Hippocampal formation (tissue), 2 donors: ENCODE measurements at places on chromosomes 6 and 20.

- no peak for DNase-seq
These were observed 53.0 kb downstream of the SASH1 start for GRCh38 chr6:148395583-148396101.

DNA sequence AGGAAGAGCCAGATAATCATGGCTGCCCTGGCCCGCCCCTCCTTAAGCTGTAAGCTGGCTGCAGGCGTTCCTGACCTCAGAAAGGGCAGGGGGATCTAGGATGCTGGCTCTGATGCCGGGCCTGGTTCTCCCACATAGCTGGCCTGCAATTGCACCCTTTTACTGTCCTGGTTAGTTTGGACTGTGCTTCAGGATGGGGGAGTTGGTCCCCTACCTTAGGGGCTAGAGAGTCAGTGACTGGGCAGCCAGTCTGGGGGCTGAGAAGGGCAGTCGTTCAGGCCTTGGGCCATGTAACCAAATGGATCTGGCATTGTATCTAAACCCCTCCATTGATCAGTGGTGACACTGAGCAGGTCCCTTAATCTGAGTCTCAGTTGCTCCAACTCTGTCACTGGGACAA, 40.7 kb downstream of the TGM3 start:
- DNase-seq = no peak

DNA sequence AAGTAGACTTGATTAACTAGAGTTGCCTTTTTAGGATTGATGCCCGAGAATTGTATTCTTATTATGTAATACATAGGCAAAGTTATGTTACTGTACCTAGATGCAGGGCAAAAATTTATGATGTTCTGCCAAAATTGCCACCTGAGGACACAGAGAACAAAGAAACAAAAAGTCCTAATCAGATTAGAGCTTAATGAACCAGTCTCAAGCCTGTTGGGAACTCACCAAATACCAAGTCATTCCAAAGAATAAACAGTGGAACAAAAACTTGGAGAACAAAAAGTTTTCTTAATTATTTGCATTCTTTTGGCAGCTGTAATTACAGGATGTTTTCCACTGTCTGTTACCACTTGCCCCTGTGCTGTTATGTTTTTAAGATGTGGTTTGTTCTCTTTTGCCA, 154.7 kb upstream of the SGK1 start:
- DNase-seq = no peak

GRCh38 chr20:14830466-14830865, 493.1 kb upstream of the FLRT3 start:
- no peak for DNase-seq

DNA sequence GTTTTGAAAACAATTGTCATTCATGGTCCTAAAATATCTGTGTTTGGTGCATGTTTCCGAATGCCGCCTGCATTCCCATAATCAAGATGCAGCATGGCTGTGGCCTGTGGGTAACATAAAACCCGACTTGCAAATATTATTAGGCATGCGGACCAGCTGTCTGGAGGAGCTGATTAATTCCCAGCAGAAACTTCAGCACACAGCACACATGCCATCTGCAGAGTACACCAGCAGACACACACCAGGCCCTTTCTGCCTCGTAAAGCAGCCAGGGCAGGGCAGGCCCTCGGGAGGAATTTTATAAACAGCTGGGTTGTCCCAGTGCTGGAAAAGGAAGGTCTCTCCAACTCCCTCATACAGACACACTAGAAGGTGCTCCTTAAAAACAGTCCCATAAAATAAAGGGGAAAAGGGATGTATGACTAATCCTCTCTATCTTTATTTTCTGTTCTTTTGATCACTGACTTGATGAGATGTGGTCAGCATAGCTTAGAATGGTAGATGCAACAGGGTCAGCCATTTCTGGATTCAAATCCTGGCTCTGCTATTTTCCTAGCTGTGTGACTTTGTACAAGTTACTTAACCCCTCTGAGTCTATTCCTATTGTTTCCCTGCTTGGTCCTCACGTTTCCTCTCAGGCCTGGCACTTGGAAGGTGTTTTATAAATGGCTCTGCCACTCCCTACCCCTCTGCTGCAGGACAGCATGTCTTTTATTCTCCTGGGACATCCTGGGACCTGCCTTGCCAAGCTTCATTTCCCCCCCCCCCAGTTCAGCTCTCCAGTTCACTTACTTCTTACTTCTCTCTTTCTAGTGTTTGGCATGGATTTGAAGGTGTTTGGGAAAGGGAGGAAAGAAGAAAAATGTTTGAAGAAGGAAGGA, 85.9 kb upstream of the TRAF3IP2 start:
- no peak for DNase-seq

DNA sequence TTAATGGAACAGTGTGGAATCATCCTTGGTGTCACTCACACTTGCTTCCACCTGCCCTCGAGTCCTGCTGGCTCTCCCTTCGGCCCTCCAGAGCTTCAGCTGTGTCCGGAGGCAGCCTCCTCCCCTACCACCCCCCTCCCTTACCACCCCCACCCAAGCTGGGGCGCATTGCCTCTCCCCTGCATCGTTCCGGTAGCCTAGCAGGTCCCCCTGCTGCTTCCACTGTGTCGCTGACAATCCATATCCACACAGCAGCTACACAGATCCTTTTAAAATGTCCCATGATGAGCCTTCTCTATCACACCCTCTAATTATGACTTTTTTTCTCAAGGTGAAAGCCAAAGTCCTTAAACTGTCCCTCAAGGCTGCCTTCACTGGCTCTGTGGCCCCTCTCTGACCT, 117.6 kb downstream of the TIAM2 start:
- DNase-seq = no peak

- DNase-seq = no peak
These were observed 215.4 kb downstream of the TSHZ2 start for GRCh38 chr20:53187392-53188068.

DNA sequence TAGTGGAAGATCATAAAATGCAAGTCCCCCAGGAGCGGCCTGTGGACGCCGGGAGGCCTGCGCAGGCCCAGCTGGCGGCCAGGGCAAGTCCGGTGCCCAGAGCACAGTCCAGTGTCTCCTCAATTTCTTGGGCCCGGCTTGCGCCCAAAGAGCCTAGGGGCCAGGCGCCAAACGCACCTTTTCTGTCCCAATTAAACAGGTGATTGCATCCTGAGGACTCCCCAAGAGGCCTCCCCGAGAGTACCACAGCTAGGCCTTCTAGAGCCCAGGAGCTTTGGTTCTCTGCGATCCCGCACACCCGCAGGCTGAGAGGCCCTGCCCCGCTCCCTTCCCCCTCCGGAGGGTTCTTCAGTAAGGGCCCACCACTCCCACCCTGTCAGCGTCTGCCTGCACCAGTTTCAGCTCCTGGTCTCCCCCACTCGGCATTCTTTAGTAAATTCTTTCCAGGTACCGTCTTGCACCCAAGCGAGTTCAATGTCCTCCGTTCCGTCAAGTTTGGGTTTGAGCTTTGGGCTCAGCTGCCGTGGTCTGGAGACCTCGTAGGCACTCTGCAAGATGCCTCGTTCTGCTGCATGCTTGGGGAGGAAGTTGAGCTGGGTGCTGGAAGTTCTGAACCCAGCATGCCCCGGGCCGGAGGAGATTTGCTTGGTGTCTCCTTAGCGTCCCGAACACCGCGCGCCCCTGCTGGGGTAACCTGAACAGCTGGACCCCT, 3.9 kb upstream of the NKX2-2 start:
- DNase-seq = no peak

DNA sequence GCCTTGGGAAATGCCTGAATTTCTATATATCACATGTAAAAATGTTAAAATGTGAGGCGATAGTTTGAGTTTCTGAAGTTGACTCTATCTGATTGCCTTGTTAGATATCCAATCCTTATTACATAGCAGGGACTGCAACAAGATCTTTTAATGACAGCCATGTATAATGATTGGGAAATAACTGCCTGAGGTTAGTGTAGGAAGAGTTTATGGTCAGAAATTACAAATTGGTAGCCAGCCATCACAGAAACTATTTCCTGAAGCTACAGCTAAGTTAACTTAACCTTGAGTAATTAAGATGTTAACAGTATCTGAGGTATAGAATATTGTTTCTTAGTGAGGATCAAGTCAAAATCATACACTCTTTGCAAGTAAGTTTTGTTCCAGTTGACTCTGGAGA, 41.0 kb downstream of the AKIRIN2 start:
- DNase-seq = no peak

DNA sequence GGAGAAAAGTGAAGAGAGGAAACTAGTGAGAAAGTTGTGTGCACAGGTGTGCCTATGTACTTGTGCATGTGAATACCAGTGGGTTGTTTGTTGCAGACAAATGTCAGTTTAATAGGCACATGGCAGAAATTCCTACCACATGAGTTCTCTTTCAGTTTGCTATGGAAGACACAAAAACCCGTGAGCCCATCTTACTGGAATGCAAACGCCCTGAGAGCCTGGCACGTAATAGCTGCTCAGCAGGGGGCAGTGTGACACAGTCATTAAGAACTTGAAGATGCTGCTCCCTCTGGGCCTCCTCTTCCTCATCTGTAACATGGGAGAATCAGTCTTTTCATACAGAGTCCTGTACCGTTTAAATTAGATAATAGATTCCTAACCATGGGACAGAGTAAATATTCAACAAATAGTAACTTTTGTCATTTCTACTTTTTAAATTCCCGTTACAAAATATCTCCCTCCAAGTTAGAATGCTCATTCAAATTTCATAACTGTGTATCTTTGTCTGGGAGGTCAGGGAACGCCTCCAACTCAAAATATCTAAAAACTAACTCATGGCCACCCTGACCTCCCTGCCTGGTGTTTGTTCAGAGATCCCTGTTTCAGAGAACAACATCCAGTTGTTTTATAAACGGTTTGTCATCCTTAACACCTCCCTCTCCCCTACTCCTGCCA, 802.9 kb downstream of the MAFB start:
- peak; percentile 22 for DNase-seq

GRCh38 chr20:57372581-57373350, 18.4 kb upstream of the RBM38 start:
- DNase-seq = no peak

GRCh38 chr20:44461142-44461802, 14.4 kb upstream of the TTPAL start:
- DNase-seq = no peak

DNA sequence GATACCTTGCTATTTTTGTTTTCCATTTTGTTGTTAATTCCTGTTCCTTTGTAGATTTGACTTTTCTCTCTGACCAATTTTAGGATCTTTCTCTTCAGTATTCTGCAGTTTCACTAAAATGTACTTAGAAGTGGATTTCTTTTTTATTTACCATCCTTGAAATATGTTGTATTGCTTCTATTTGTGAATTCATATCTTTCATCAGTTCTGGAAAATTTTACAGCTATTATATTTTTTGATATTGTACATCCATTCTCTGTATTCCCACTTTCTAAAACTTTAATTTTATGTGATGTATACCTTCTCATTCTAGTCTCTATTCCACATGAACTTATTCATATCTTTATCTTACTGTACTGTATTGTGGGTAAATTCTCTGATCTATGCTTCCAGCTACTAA, 9.7 kb upstream of the ALDH8A1 start:
- DNase-seq = no peak

DNA sequence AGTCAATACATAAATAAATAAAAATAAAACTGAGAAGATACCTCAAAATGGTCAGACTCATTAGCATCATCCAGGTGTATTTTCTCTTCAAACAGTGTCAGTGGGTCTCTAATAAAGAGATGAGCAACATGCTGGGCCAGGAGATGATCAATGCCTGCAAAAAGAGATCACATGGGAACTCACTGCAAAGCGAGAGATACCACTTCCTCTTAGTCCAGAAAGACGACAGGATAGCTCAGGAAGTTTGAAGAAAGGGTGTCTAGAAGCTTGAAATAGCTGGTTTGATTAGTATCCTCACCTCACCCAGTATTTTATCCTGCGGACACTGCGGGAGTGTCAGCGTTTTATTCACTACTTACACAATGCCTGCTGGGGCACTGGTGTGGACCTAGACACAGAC, 38.0 kb downstream of the GCLC start:
- no peak for DNase-seq

GRCh38 chr20:57396984-57397692, 5.9 kb downstream of the RBM38 start:
- DNase-seq = no peak

- DNase-seq = no peak
These were observed 40.2 kb downstream of the HBS1L start for GRCh38 chr6:135014353-135014832.

GRCh38 chr20:25394276-25394675, 3.6 kb upstream of the ABHD12 start:
- DNase-seq = no peak

DNA sequence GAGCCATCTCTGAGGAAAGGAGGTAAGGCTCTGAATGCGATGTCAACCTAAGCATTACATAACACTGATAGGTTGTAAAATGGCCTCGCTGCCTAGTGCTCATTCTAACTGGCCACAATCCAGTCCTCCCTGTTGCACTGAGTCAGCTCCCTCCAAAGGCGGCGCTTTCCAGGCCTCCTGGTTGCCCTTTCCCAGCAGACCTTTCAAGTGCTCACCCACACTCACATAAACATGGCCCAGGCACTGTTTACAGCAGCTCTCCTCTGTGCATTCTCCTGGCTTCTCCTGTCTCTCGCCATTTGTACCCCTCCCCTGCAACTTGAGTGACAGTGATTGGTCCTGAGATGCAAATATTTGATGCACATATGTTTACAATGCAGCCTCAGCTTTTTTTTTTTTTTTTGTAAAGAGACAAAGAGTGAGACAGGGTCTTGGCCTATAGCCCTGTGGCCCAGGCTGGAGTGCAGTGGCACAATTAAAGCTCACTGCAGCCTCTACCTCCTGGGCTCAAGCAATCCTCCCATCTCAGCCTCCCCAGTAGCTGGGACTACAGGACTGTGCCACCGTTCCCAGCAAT, 36.8 kb upstream of the PRND start:
- DNase-seq = no peak

GRCh38 chr6:14383393-14384174, 266.0 kb downstream of the CD83 start:
- DNase-seq = no peak

- DNase-seq = no peak
These were observed 94.1 kb downstream of the MAN1A1 start for GRCh38 chr6:119255492-119255891.

DNA sequence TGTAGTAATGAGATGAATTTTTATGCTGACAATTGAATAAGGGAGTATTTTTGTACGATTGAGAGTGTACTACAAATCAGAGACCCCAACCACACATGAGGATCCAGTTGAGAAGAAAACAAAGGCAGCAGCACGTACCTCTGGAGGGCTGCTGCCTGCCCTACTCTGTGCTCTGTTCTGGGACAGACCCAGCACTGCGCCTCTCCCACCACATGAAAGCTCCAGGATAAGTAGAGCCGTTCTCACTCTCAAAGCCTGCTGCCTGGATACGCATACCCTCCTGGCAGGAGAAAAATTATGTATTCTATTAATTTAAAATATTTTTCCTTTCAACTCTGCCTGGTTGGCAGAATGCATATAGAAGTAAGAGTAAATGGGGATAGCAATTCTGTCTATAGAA, 11.5 kb upstream of the TRAF3IP2 start:
- no peak for DNase-seq

GRCh38 chr20:62390317-62391164, 3.6 kb downstream of the RPS21 start:
- DNase-seq = no peak

- no peak for DNase-seq
These were observed 19.0 kb upstream of the STXBP5 start for GRCh38 chr6:147185216-147185615.
